ENCODE measurements at places on chromosomes 5 and 9.

DNA sequence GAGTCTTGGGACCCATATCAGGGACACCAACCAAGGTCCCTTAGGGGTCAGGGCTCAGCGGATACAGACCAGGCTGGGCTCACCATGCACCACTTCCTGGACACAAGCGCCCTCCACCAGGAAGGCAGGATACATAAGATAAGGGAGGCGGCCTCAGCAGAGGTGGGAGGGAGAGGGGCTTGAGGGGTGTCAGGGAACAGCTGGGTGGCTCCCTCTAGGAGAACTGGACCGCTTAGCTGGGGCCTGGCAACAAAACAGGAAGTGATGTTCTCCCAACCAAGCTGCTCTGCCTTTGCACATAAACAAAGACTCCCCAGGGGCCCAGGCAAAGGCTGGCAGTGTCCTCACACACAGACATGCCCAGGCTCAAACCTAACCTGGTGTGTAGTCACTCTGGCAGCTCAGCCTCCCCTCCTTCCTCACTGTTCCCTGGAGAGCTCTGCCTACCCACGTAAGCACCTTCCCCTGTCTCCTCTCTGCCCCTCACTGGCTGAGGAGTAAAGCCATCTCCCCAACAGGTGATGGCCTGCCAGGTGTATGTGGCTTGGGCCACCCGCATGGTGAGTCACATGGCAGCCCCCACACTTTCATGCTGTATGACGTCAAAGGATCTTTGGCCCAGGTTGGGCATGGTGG lies 5.8 kb upstream of the BICD2 start:
- no peak for DNase-seq

GRCh38 chr9:130912932-130913598 lies 16.5 kb upstream of the QRFP start:
- DNase-seq = peak; percentile 54

DNA sequence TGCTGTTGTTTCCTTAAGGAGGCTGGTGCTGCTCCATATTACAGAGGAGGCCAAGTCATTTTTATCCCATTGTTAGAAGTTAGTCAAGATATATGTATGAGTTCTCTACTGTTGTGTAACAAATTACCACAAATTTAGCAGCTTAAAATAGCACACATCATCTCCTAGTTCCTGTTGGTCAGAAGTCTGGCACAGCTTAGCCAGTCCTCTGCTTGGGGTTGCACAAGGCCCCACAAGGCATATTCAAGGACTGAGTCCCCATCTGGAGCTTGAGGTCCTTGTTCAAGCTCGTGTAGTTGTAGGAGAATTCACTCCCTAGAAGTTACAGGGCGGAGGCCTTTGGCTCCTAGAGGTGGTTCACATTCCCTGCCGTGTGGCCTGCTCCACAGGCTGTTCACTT lies 14.7 kb downstream of the MTAP start:
- DNase-seq = no peak

- no peak for DNase-seq
Observed at GRCh38 chr9:27715651-27716050, 142.4 kb upstream of the C9orf72 start.

- peak; percentile 2 for DNase-seq
Observed at GRCh38 chr9:21395778-21396717, 10.8 kb upstream of the IFNA2 start.

DNA sequence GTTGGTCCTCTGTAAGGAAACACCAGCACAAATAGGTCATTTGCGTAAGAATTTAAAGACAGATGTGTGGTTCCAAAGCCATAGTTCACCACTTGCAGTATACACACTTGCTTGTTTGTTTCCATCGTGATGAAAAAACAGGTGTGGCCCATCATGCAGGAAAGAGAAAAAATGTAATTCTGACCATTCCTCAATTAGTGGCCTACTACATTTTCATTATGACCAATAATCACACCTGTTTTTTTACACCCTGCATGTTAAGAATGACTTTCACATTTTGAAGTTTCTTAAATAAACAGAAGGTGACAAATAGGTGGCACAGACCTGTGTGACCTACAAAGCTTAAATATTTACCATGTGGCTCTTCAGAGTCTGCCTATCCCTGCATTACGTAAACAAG lies 2.2 kb upstream of the ICE1 start:
- DNase-seq = no peak

DNA sequence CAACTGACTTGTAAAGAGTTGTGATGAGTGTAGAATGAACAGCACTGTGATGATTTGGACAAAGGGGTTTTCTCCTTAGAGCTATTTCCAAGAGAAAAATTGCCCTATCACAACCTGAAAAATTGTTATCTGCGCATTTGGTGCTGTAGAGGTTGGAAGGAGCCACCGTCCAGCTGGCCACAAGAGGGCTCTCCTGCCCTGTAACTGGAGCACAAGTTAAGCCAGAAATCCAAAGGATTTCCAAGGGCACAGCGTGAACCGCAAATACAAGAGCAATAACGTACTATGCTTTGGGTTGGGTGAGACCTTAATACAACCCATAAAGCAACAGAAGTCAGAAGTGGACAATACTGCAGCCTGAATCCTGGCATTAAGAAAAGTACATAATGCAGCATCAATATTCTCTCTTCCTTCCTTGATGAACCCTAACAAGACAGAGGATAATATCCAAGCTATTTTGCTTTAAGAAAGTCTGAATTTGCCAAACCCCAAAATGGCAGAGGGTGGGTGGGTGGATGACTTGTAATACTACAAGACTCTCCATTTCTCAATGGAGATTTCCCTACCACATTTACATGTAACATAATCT lies 56.8 kb upstream of the SMIM32 start:
- peak; percentile 24 for DNase-seq

DNA sequence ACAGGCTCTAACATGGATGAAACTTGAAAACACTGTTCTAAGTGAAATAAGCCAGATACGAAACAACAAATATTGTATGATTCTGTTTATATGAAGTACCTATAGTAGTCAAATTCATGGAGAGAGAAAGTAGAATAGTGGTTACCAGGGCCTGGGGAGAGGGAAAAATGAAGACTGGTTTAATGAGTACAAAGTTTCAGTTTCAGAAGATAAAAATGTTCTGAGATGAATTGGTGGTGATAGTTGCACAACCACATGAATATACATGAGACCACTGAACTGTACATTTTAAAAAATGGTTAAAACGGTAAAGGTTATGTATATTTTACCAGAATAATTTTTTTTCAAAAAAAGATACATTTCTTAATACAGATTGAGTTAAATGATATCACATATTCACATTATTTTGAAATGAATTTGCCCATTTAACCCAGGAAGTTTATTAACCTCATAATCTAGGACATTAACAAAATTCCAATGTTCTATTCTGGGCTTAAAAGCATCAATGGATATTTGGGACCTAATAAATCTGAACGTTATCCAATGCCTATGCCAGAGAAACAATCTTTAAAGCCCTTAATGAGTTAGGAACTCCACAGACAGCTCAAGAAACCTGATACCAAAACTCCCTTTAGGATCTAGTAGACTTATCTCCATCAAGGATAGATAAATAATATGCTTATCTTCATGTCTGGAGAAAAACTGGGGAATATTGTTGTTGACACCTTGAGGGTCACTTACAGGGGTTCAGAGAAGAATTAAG lies 521.3 kb downstream of the EFNA5 start:
- DNase-seq = no peak

- DNase-seq = no peak
Observed at GRCh38 chr5:115578657-115579056, 23.6 kb downstream of the TICAM2 start.

DNA sequence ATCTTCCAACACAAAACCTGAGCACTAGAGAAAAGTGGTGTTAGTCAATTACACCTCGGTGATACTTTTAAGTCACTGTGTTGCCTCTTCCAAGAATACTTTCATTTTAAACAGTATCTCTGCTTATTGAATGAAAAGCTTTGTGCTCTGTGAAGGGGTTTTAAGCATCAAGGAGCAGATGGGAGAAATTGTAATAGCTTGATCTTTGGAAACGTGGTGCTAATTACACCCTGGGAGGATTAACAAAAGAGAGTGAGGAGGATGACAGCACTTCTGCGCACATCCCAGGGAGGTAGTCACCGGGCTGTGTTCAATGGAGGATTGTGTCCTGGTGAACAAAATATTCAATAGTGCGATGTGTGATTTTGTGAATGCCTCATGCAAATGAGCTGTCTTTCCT lies 477.4 kb upstream of the ADAMTS16 start:
- DNase-seq = no peak

DNA sequence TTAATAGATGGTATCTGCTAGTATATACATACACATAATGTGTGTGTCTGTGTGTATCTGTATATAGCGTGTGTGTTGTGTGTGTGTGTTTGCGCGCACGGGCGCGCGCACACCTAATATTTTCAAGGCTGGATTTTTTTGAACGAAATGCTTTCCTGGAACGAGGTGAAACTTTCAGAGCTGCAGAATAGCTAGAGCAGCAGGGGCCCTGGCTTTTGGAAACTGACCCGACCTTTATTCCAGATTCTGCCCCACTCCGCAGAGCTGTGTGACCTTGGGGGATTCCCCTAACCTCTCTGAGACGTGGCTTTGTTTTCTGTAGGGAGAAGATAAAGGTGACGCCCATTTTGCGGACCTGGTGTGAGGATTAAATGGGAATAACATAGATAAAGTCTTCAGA lies 757 bp downstream of the FXN start:
- no peak for DNase-seq

- no peak for DNase-seq
Observed at GRCh38 chr9:23686896-23687295, 139.1 kb downstream of the ELAVL2 start.

DNA sequence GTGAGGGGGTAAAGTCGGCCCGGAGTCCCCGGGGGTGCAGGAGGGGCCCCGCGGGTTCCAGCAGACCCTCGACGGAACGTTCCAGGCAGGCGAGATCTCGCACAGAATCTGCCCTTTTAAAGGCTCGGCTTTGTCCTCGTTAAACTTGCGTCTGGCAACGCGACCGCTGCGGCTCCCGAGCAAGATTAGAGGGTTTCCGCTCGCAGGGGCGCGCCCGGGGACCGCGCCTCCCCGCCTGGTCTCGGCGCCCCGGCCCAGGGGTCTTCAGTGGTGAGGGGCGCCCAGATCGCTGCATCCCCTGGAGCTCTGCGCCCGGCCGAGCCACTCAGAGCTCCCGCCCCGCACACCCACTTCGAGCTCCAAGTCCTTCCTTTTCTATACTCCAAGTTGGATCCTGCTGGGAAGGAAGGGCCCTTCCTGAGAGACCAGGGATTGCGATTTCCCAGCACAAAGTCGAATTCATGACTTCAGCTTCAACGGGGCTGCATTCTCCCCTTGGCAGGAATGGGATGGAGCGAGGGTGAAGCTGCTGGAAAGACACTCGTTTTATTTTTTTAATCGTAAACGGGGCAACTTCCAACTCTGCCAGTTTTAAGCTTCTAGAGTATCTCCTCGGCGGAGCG lies 11.3 kb downstream of the PROP1 start:
- DNase-seq = no peak

DNA sequence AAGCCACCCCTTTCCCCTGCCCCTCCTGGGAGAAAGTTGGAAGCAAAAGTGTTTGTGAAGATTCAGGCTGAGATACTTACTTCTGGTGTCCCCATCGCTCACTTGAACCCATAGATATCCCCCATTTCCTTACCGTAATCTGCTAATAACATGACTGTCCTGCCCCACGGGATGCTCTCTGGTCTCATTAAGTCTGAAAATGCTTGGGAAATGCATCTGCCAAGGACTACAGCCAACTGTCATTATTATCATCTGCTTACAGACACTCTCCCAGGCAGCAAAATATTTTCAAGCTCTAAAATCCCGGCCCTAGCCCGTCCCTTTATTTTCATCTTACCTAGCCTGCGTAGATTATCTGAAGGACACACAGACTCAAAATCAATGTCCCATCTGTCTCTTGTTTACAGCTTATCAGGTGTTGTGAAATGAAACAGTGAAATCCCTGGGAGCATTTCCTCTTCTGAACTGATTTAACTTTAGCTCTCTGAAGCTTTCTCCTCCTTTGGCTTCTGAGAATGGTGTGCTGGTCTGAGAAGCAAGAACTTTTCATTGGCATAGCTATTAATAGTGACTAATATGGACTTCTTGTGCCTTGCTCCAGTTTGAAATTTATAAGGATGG lies 126.9 kb upstream of the OSMR start:
- DNase-seq = no peak

GRCh38 chr9:118595719-118596305 lies 773.4 kb downstream of the BRINP1 start:
- peak; percentile 34 for DNase-seq

DNA sequence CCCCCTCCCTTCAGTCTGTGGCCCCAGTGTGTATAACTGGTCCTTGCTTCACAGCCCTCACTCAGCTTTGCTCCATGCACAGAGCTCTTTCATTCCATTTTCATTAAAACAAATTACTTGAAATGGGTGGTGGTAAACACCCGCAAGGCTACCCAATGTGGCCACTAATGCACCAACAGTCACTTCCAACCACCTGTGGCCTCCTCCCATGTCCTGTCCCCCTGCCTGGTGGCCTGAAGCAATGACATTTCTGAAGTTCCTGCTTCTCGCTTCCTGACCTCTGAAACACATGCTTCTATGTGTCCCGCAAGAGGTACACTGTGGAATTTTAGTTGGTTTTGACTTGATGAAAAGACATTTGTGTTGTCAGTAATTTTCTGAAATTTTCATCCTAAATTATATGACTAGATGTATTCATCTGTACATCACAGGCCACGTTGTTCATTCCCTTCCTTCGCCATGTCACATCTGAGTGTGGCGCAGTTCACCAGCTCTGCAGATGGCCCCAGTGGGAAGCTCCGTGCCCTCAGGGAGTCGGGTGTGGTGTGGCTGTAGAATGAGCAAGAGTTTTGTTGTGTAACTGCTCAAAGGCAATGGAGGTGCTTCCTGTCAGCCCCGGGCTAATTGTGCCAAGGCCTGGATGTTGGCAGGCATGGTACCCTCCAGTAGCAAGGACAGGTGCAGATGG lies 9.6 kb downstream of the ROPN1L start:
- no peak for DNase-seq

- no peak for DNase-seq
Observed at GRCh38 chr9:8732367-8733075, 932.9 kb upstream of the DMAC1 start.

GRCh38 chr9:83266666-83267496 lies 203.9 kb upstream of the RASEF start:
- no peak for DNase-seq
